Iris pigment epithelial cell (primary cell): ENCODE measurements at places on chromosomes 7 and 10.

- no peak for DNase-seq
Observed at GRCh38 chr7:130153211-130153908, 51.8 kb downstream of the TMEM209 start.

GRCh38 chr10:132705173-132705572 is 80.8 kb downstream of the NKX6-2 start:
- no peak for DNase-seq

- DNase-seq: no peak
Observed at GRCh38 chr7:77837966-77838365, 39.4 kb downstream of the PHTF2 start.

- no peak for DNase-seq
Observed at GRCh38 chr10:75542084-75542483, 110.7 kb downstream of the LRMDA start.

DNA sequence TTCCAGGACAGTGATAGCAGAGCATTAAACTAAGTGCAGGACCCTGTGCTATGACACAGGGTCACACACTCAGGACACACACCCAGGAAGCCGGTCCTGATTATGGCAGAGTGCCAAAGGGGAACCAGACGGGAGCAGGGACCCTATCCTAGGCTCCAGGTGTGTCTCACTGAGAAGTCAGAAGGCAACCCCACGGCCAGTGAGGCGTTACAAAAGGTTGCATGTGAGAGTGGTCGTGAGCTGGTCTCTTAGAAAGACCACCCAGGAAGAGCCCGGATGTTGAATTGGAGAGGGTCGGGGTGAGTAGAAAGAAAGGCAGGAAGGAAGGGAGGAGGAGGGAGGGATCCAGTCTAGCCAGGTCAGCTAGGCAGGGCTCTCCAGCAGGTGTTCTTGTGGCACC is 31.0 kb downstream of the FRMPD2 start:
- no peak for DNase-seq

- DNase-seq: no peak
Observed at GRCh38 chr10:93267521-93267920, 193.8 kb downstream of the CYP26A1 start.

GRCh38 chr7:122038904-122039303 is 105.1 kb downstream of the AASS start:
- DNase-seq: peak; percentile 20

- DNase-seq: no peak
Observed at GRCh38 chr10:67225226-67225625, 299.4 kb downstream of the LRRTM3 start.

GRCh38 chr10:71394926-71395562 is 1.7 kb upstream of the CDH23 start:
- no peak for DNase-seq

DNA sequence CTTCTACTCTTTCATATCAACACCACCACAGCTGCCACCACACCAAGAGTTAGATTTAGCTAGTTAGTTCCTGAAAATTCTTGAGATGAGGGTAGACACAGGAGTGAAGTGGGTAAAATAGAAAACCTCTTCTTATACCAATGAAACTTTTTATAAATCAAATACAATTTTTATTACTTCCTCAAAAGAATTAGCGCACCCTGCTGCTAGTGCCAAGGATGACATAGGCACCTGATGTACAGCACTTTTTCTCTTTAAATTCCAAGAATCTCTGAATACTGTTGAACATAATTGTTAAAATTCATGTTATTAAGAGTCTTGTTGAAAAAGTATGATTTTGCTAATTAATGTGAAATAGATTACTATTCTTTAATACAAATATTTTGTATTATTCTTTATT is 11.4 kb downstream of the ZWINT start:
- DNase-seq: no peak

- DNase-seq: no peak
Observed at GRCh38 chr7:22470981-22471380, 29.0 kb downstream of the STEAP1B start.

- peak; percentile 5 for DNase-seq
Observed at GRCh38 chr7:144786522-144786921, 49.3 kb downstream of the TPK1 start.

DNA sequence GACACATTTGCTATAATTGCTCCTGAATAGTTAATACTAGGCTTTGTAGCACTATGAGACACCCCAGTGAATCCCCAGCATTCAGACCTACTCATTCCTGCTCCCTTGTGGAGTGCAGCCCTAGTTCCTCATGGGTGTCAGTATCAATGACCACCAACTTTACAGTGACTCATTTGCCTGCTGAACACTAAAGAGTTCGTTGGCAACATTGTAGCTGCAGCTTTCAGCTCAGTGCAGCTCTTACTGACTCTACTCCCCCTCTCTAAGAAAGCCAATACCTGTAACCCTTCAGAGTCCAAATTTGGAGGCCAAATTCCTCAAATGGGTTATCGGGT is 127.1 kb upstream of the MTPN start:
- DNase-seq: peak; percentile 1

- DNase-seq: no peak
Observed at GRCh38 chr10:123993534-123994416, 99.6 kb downstream of the CHST15 start.

GRCh38 chr7:153948060-153948459 is 104.1 kb upstream of the DPP6 start:
- DNase-seq: no peak

GRCh38 chr10:84308481-84309304 is 19.7 kb upstream of the CCSER2 start:
- DNase-seq: peak; percentile 89

DNA sequence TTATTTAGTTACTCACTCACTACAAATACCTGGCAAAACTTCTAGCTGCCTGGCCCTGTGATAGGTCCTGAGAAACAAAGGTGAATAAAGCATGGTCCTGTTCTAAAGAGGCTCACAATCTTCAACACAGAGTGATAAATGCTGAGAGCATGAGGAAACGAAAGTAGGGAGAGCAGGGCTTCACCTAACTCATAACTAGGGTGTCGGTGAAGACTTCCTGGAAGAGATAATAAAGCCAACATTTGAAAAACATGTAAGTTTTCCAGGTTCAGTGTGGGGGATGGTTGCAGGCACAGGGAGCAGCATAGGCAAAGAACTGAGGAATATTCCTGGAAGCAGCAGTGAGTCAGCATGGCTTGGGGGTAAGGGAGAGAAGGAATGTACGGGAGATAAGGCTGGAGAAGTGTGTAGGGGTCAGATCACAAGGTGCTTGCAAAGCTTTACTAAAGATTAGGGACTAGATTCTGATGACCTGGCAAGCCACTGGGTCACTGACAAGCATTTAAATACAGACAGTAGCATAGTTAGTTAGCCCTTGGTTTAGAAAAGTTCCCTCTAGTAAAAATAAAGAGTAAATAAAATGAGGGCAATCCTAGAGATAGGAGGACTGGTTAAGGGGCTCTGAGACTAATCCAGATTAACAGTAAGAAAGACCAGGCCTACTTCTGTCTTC is 5.1 kb downstream of the KEL start:
- peak; percentile 17 for DNase-seq

DNA sequence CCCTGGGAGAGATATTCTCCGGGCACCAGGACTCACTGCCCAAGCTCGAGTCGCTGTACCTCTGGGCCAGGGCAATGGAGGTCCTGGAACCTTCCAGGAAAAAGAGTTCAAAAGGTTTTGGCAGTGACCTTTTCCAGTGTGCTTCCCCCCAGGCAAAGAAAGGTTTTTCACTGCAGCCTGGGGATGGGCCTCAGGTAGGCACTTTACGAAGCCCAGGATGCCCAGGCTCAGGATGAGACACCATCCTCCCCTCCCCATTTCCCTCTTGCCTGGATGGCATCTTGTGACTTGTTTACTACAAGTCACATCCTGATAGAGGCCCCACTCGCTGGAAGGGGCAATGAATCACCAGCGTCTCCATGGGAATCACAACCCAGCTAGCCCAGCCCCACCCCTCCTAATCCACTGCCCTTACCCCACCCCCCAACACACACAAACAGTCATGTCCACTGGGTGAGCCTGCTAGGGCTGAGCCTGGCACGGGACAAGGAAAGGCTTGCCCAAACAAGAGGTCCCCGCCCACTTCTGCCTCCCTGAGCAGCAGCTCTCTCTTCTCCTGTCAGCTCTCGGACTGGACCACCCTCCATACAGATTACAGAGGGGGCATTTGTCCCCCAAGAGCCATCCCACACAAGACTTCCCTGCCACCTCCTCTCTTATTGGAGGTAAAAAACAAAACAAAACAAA is 93.8 kb upstream of the SMNDC1 start:
- peak; percentile 97 for DNase-seq
